ENCODE measurements at places on chromosomes 4 and X.
A peak's percentile ranks its signal among the peaks of the same experiment; 100 is the strongest.

DNA sequence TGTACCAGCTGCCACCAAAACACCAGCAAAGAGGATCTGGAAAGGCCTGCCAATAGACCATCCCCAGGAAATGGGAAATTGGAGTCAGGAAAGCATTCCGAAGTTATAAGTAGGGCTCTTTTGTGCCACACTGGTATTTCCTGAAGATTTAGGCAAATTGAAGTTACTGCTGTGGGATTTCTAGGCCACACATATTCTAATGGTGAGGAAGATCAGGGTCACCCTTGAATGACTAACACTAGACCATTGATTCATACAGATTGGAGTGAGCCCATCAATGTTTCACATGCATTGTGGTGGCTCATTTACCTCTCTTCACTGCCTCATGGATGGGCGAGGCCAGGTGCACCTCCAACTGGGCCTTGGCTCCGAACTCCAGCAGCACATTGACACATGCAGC lies 22.6 kb downstream of the ASB11 start:
- DNase-seq = no peak

DNA sequence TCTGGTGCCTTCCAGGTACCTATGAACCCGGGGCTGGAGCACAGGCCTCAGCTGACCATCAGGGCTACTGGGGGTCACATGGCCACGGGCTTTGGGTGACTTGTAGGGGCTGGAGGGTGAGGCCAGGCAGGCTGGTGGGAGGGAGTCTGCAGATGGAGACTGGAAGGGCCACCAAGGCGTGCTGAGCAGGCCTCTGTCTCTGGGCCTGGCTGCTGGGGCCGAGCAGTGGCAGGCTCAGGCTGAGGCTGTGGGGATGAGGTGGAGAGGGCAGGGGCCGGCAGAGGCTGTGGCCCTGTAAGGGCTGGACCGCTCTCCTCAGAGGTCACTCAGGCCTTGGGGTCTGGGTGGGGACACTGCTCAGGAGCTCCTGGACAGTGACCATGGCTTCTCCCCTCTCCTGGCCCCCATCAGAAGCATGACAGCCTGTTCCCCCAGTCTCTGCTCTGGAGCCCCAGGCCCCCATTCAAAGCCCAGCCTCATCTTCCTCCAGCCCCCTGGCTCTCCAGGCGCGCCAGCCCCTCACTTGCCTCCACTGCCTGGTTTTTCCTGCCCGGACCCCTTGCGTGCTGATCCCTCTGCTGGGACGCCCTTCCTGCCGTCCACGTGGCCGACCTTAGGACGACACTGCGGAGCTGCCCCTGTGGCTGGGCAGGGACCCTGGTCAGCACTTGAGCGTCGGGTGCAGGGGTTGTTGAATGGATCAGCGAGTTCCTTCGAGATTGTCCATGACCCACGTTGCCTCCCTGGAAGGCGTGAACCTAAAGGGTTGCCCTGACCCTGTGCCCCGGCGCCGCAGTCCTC lies 11.1 kb upstream of the NAT8L start:
- peak; percentile 72 for DNase-seq

- peak; percentile 68 for DNase-seq
These were observed 277.6 kb downstream of the BCOR start for GRCh38 chrX:39819921-39820849.

DNA sequence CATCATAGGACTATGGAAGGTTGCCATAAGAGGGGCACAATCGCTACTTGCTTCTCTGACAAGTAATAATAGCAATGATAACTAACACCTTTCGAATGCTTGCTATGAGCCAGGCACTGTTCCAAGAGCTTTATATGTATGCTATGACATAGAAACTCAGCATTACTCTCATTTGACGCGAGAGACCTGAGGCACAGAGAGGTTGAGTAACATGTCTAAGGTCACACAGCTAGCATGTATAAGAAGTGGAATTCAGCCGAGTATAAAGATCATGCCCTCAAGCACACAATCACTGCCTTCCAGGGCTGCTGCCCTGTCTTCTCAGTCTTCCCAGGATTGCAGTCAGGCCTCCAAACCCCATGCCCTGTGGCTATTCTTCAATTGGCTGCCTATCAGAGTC lies 19.5 kb downstream of the PJA1 start:
- DNase-seq = peak; percentile 46

DNA sequence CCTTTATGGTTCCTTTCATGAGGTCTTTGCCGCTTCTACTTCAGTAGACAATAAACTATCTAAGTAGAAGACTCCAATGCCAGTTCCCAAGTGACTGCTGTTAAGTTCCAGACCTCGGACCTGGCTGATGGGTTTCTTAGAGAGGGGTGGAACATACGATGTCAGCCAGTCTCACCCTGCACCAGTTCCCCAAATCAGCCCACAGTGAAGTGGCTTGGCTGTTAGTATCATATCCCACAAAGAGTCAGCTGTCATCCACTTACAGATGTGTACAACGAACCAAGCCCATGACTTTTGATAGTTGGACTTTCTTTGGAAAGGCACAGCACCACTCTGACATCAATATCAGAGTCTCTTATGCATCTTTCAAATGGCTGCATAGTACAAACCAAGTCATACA lies 8.1 kb upstream of the KLHL34 start:
- peak; percentile 23 for DNase-seq

GRCh38 chr4:148239494-148239985 lies 202.7 kb downstream of the NR3C2 start:
- DNase-seq = no peak

GRCh38 chr4:31365006-31365690 lies 645.0 kb downstream of the PCDH7 start:
- no peak for DNase-seq

- DNase-seq = no peak
These were observed 6.2 kb upstream of the ARHGAP10 start for GRCh38 chr4:147725673-147726072.

DNA sequence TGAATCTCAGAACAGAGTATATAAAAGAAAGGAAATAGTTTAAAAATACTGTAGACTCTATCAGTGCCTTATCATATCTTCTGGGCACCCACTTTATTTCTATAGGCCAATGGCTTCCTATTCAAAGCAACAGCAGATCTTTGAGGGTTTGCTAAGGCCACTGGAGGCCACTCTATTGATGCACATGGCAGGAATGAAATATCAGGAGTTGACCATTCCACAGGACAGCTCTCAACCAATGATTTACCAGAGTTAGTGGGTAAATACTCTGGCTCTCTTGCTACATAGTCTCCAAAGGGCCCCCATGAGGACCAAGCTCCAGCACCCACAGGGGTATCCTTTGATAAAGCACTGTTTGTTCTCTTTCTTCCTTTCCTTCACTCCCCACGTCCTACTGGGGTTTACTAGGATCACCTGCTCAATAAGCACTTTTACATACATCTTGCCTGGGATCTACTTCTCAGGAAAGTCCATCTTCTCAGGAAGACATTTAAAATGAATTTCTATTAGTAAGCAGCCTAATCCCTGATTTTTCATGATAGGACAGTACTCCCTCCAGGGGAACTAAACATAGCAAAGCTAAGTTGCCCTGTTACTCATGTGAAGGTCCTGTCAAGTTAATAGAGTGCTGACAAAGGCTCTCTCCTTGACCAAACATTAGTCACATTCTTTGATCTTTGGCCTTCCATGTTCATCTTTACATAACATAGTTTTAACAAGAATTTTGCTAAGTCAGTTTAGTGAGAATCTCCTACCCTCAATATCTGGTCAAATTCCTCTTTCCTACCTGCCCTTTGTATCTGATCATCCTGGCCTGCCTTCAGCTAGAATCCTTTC lies 459.7 kb downstream of the GRXCR1 start:
- DNase-seq = no peak

- DNase-seq = no peak
These were observed 18.3 kb downstream of the ALPK1 start for GRCh38 chr4:112315446-112315845.

- no peak for DNase-seq
These were observed 39.1 kb downstream of the PSAPL1 start for GRCh38 chr4:7395645-7396044.

- no peak for DNase-seq
These were observed 20.0 kb downstream of the SH3KBP1 start for GRCh38 chrX:19867411-19867732.

DNA sequence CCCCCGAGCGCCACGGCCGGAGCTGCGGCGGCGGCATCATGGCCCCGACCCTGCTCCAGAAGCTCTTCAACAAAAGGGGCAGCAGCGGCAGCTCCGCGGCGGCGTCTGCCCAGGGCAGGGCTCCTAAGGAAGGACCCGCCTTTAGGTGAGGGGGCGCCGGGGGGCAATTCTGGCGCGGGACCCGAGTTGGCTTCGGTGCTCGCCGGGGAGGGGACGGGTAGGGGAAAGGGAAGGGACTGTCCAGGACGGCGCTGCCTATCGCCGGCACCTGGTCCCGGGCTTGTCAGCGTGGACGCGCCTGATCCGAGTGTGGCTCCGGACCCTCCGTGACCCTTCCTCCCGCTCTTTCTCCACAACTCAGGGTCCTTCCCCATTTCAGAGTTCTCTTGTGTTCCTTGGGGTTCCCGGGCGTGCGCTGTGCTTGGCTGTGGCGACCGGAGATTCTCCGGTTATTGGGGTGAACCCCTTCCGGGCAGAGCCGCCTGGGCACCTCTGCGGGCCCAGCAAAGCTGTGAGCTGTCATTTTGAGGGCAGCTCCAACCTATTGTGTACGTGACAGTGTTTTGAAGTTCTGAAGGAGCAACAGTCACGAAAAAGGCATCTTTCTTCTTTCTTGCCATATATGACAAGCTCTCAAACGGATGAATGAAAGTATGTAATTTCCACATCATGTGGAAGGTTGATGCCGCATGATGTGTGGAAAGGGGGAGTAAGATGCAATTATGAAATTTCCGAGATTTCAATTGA lies 522 bp downstream of the FNIP2 start:
- peak; percentile 66 for DNase-seq

GRCh38 chr4:52914051-52914605 lies 52.0 kb downstream of the RASL11B start:
- no peak for DNase-seq

DNA sequence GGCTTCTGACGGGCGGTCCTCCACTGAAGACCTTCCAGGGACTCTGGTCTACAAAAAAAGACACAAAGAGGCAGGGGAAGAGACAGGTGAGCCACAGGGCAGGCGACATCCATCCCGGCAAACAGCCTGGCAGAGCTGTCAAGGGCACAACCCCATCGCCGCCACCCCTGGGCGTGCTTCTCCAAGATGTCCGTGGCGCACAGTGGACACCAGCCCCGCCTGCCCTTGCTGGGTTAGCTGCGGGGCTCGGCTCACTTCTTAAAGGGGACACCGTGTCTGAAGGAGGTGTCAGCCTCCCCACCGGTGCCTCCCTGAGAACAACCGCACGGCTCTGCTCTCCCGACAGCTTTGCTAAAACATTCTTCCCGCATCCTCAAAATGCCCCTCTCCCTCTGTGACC lies 28.4 kb downstream of the FAM53A start:
- DNase-seq = no peak

- DNase-seq = no peak
These were observed 54.2 kb downstream of the SPATA18 start for GRCh38 chr4:52105276-52105675.

DNA sequence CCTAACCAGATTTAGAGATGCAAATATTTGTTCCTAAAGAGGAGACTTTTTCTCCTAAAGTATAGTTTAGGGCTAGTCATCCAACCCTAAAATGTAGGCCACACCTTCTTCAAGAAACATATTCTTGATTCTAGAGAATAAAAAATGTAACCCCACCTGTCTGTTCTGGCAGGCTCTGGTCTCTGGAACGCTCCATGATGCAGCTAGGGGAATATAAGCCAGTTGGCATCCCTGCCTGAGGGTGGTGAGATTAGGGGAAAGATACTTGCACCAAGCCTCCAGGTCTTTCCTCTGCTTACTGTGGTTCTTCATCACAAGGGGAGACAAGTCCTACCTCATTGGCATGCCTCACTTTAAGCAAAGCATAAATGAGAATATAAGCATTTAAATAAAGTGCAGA lies 21.2 kb upstream of the TBC1D9 start:
- DNase-seq = no peak

DNA sequence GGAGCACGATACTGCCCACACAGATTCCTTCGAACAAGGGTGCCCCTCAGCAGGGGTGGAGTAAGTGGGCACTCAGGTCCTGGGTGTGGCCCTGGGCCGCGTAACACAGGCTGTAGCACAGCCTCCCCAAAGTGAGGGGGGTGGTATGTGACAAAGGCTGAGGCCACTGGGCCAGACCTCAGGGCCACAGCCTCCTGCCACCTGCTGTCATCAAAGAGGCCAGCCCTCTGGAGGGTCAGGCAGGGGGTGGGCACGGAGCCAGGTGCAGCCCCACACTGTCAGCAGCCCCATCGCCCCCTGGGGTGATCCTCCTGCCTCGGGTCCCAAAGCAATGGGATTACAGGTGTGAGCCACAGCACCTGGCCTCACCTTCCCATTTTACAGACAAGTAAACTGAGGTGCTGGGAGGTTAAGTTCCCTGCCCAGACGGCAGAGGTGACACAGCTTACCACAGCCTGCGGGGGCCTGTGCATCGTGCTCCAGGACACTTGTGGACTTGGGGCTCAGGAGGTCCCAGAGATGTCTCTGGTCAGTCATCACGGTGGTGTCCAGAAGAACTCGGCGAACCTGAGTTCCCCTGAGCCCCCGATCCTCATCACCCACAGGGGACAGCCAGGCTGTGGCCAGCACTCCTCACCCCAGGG lies 27.5 kb upstream of the MXD4 start:
- peak; percentile 47 for DNase-seq

- DNase-seq = no peak
These were observed 46.4 kb downstream of the AKAP4 start for GRCh38 chrX:50154429-50154828.

DNA sequence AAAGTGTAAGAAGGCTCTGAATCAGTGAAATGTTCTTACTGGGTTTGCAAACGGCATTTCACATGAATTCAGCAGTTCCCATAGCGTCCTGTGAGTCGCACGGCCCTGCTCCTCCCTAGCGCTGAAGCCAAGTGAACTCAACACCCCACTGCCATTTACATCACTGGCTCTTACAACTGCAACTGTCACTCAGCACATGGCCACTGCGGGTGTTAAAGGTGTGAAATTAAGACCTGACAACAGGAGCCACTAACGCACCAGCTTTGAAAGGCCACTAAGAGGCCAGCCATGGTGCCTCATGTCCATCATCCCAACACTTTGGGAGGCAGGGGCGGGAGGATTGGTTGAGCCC lies 31.7 kb downstream of the RNF212 start:
- no peak for DNase-seq

- peak; percentile 78 for DNase-seq
These were observed 95.2 kb upstream of the RPS6KA3 start for GRCh38 chrX:20361890-20362262.

DNA sequence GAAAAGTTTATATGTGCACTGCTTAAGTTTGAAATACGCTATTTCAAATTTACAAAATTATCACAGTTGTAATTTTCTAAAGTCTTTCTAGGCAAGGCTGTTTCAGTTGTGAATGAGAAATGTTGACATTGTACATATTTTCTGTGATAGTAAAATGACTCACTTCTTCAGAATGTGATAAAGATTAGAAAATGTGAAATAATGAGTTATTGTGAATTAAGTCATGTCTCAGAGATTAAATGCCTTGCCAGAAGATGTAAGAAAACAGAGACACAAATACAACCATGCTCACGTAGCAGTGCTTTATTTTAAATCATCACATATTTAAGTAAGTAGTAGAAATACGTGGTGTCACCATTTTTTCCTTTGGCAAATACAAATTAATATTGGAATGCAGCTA lies 768 bp downstream of the CLCN4 start:
- DNase-seq = peak; percentile 89

- DNase-seq = peak; percentile 97
These were observed 618 bp downstream of the DDX3X start for GRCh38 chrX:41334363-41335197.
